Motor neuron (in vitro differentiated cells): ENCODE measurements at places on chromosomes 5 and 9.

- no peak for ATAC-seq
Measured at GRCh38 chr5:169732841-169733240, 95.8 kb downstream of the DOCK2 start.

- ATAC-seq: peak; percentile 85
Measured at GRCh38 chr5:84622461-84622860, 237.8 kb upstream of the EDIL3 start.

GRCh38 chr5:90477073-90477472 is 2.4 kb downstream of the POLR3G start:
- no peak for ATAC-seq

DNA sequence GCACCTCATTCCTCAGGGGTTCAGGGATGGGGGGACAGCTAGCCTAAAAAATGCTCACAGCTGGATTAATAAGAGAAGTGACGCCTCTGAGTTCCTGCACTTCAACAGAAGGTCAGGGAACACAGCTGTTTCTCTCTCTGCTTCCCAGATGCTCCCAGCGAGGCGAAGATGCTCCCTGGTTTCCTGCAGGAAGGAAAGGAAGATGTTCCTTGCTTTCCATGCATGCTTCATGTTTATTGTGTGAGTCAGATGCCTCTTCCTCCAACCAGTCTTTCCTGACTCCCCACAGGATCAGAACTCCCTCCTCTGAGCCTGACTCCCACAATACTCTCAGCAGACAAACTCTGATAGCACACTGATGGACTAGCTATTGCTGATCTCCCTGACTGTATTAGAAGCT is 71.9 kb downstream of the MFAP3 start:
- ATAC-seq: no peak

DNA sequence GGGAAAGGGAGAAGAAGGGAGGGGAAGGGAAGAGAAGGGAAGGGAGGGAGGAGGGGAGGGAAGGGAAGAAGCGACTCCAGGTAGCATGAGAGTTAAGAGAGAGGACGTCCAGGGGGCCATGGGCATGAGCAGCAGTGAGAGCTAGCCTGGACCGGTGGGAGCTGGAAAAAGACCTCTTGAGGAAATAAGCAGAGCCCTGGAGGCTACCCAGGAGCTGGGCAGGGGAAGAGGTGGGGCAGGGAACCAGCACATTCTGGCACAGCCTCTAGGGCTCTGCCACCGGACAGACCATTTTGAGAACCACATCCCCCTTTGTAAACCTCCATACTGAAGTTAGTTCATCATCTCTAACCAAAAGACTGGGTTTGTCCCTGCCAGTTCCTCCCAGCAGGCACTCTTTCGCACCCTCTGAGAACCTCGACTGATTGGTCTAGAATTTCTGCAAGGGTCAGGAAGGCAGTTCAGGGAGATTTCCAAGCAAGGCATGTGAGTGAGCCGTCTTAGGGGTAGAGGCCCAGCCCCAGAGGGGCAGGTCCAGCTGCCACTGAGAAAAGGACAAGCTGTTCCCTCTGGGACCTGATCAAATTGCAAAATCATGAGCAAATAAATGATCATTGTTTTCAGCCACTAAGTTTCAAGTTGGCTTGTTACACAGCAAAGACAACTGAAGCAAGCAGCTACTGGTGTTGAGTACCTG is 11.6 kb downstream of the NAIF1 start:
- peak; percentile 79 for ATAC-seq

DNA sequence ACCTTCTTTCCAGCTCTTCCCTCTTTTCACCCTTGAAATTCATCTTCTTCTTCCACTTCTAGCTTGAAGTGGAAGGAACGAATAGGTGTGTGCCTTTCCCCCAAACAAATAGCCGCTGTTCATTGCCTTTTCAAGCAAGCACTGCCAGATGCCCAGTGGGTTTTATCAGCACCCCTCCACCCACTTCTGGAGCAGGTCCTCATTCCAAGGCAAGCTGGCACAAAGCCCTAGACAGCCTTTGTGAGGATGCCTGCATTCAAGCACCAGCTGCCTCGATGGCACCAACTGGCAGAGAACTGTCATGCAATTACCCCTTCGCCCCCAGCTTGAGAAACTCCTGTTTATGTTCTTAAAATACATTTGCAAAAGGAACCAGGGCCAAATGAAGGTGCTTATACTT is 36.5 kb downstream of the SERINC5 start:
- ATAC-seq: no peak

DNA sequence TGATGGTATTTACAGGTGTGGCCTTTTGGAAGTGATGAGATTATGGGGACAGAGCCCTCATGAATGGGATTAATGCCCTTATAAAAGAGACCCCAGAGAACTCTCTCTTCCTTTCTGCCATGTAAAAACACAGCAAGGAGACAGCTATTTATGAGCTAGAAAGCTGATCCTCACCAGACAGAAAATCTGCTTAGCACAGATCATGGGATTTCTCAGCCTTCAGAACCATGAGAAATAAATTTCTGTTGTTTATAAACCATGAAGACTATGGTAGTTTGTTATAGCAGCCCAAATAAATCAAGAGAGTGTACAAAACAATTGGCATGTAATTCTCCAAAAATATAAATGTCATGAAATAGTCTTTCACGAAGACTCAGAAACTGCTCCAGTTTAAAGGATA is 211.0 kb downstream of the PDE4D start:
- ATAC-seq: no peak

GRCh38 chr5:88659529-88660263 is 223.3 kb downstream of the MEF2C start:
- no peak for ATAC-seq
